T-cell (primary cell): ENCODE measurements at places on chromosomes 3 and 15. TPM values are rescaled to one million over a fixed set of nuclear protein-coding genes. Genes with fewer than 3 reads are reported as not detected.

GNAT1 gene
- not detected for total RNA-seq

NMB gene
- total RNA-seq, result 3.5 TPM

RBP2 gene
- total RNA-seq, result not detected

CNTN4 gene
- not detected for total RNA-seq

SERINC4 gene
- not detected for total RNA-seq

SLC25A36 gene
- 104 TPM for total RNA-seq

PRR23A gene
- total RNA-seq, result not detected

DUOX1 gene
- 0.67 TPM for total RNA-seq

SRGAP3 gene
- total RNA-seq, result 1.6 TPM

CAMK2N2 gene
- not detected for total RNA-seq

KLHDC8B gene
- total RNA-seq, result 2.0 TPM
